ENCODE measurements at places on chromosomes 1 and 21. TPM values are rescaled to one million over a fixed set of nuclear protein-coding genes. Genes with fewer than 3 reads are reported as not detected.

DNA sequence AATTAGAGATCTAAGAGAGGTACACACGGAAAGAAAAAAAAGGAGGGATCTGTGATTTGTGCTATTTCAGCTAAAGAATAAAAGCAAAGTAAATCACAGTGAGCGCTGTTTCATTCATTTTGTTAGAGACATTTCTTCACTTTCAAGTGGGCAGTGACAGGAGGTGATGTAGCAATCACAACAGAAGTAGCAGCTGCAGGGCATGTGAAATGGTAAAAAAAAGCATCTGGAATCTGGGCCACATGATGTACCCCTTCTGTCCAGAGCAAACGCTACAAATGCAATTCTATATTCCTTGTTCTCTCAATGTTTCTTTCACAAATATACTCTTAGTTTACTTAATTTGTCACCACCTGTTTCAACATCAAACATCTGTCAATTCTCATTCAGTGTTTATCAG, 786.5 kb downstream of the LRRIQ3 start:
- no peak overlapping the region for H3K4me3 ChIP-seq
- H3K27ac ChIP-seq, result no peak overlapping the region
- no peaks in the 10 kb centered on the region for H3K4me1 ChIP-seq
- no peak for DNase-seq
- H3K27me3 ChIP-seq, result no peaks in the 10 kb centered on the region

DNA sequence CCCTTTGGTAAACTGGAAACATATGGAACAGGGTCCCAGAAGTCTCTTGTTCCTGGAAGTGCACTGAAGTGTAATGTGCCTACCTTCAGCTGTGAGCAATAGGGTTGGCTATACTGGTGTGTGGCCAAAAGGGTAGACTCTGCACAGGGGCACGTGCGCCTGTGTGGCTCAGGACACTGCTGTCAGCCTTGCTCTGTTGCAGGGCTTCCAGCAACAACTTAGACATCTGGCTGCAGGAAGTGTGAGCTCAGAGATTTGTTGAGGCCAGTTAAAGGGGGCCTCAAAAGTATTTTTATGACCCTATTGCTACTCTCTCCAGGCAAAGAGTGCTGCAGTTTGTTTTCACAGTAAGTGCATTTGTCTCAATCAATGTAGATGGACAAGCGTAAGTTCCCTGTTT, 7.5 kb downstream of the CTPS1 start:
- H3K36me3 ChIP-seq, result peaks cover 22% of the 10 kb centered on the region
- peak overlapping the region; percentile 66 for H3K27ac ChIP-seq
- peak; percentile 26 for DNase-seq
- no peaks in the 10 kb centered on the region for H3K27me3 ChIP-seq
- peaks cover 9% of the 10 kb centered on the region for H3K4me1 ChIP-seq

GRCh38 chr1:58290685-58291372, 255.7 kb downstream of the OMA1 start:
- DNase-seq, result peak; percentile 76
- no peak overlapping the region for H3K4me3 ChIP-seq
- H3K36me3 ChIP-seq, result no peaks in the 10 kb centered on the region
- no peaks in the 10 kb centered on the region for H3K27me3 ChIP-seq

DNA sequence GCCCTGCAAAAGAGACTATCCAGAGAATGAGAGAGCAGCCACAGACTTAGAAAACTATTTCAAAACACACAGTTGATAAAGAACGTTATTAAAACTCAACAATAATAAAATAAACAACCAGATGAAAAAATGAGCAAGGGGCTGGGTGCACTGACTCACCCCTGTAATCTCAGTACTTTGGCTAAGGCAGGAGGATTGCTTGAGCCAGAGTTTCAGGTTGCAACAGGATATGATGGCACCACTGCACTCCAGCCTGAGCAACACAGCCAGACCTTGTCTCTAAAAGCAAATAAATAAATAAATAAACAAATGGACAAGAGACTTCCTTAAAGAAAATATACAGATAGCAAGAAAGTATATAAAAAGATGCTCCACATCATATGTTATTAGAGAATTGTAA, 144.6 kb downstream of the LRRIQ3 start:
- no peak for DNase-seq
- H3K36me3 ChIP-seq, result no peaks in the 10 kb centered on the region
- H3K4me1 ChIP-seq, result no peaks in the 10 kb centered on the region

- H3K36me3 ChIP-seq, result no peaks in the 10 kb centered on the region
- no peak overlapping the region for H3K4me3 ChIP-seq
- no peak overlapping the region for H3K27ac ChIP-seq
- H3K27me3 ChIP-seq, result no peaks in the 10 kb centered on the region
These were observed 59.0 kb upstream of the C1orf53 start for GRCh38 chr1:197843401-197843800.

GRCh38 chr21:42636520-42637266, 16.7 kb upstream of the PDE9A start:
- no peaks in the 10 kb centered on the region for H3K4me1 ChIP-seq
- no peaks in the 10 kb centered on the region for H3K27me3 ChIP-seq
- DNase-seq, result no peak
- H3K4me3 ChIP-seq, result no peak overlapping the region
- H3K27ac ChIP-seq, result no peak overlapping the region

GRCh38 chr1:58584082-58584895, 7.2 kb upstream of the TACSTD2 start:
- no peak overlapping the region for H3K27ac ChIP-seq
- no peaks in the 10 kb centered on the region for H3K27me3 ChIP-seq
- DNase-seq, result no peak
- no peak overlapping the region for H3K4me3 ChIP-seq
- H3K4me1 ChIP-seq, result peaks cover 2% of the 10 kb centered on the region

- H3K27ac ChIP-seq, result no peak overlapping the region
- H3K4me1 ChIP-seq, result no peaks in the 10 kb centered on the region
- H3K36me3 ChIP-seq, result no peaks in the 10 kb centered on the region
- H3K27me3 ChIP-seq, result no peaks in the 10 kb centered on the region
- H3K4me3 ChIP-seq, result no peak overlapping the region
These were observed 264.1 kb upstream of the GREM2 start for GRCh38 chr1:240876071-240876470.

- H3K27ac ChIP-seq, result no peak overlapping the region
- no peaks in the 10 kb centered on the region for H3K36me3 ChIP-seq
- DNase-seq, result no peak
- H3K4me3 ChIP-seq, result no peak overlapping the region
- H3K27me3 ChIP-seq, result no peaks in the 10 kb centered on the region
- H3K4me1 ChIP-seq, result no peaks in the 10 kb centered on the region
These were observed 206.7 kb upstream of the C1orf174 start for GRCh38 chr1:4106731-4107130.

- H3K4me1 ChIP-seq, result no peaks in the 10 kb centered on the region
- DNase-seq, result no peak
- no peaks in the 10 kb centered on the region for H3K27me3 ChIP-seq
These were observed 65.6 kb downstream of the PCBP3 start for GRCh38 chr21:45709173-45709572.

TCP10L gene
- 5.2 TPM for polyA plus RNA-seq

PALMD gene
- polyA plus RNA-seq, result 10.1 TPM

All from kidney (tissue), 22 donors.